ENCODE measurements at places on chromosomes 4 and X.

GRCh38 chr4:17173300-17173699, 274.9 kb upstream of the LDB2 start:
- no peak for DNase-seq
- no peak overlapping the region for H3K4me3 ChIP-seq
- peaks cover 5% of the 10 kb centered on the region for H3K4me1 ChIP-seq

- H3K36me3 ChIP-seq, result peaks cover 20% of the 10 kb centered on the region
- no peaks in the 10 kb centered on the region for H3K27me3 ChIP-seq
- no peak overlapping the region for H3K27ac ChIP-seq
- H3K4me3 ChIP-seq, result no peak overlapping the region
- no peak for DNase-seq
Measured at GRCh38 chrX:132207996-132208395, 11.3 kb downstream of the RAP2C start.

- no peak overlapping the region for H3K4me3 ChIP-seq
- H3K27ac ChIP-seq, result no peak overlapping the region
- H3K4me1 ChIP-seq, result no peaks in the 10 kb centered on the region
- DNase-seq, result no peak
- H3K36me3 ChIP-seq, result no peaks in the 10 kb centered on the region
Measured at GRCh38 chr4:161442921-161443320, 720.9 kb downstream of the FSTL5 start.

DNA sequence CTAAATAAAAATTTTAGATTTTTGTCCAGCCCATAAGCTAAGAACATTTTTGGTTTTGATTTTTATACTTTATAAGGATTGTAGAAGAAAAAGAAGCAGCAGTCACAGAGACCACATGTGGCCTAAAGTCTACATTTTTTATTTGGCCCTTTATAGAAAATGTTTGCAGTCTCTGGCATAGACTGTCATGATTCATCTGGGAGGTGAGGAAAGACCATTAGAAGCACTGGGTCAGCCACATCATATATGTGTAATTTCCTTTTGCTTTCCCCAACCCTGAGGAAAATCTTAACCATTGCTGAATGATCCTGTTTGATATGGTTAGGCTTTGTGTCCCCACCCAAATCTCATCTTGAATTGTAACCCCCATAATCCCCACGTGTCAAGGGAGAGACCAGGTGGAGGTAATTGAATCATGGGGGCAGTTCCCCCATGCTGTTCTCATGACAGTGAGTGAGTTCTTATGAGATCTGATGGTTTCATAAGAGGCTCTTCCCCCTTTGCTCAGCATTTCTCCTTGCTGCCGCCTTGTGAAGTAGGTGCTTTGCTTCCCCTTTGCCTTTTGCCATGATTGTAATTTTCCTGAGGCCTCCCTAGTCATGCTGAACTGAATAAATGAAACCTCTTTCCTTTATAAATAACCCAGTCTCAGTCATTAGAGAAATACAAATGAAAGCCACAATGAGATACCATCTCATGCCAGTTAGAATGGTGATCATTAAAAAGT, 12.1 kb upstream of the COPS4 start:
- no peak overlapping the region for H3K4me3 ChIP-seq
- no peaks in the 10 kb centered on the region for H3K4me1 ChIP-seq
- H3K27me3 ChIP-seq, result no peaks in the 10 kb centered on the region
- no peak overlapping the region for H3K27ac ChIP-seq
- DNase-seq, result no peak

DNA sequence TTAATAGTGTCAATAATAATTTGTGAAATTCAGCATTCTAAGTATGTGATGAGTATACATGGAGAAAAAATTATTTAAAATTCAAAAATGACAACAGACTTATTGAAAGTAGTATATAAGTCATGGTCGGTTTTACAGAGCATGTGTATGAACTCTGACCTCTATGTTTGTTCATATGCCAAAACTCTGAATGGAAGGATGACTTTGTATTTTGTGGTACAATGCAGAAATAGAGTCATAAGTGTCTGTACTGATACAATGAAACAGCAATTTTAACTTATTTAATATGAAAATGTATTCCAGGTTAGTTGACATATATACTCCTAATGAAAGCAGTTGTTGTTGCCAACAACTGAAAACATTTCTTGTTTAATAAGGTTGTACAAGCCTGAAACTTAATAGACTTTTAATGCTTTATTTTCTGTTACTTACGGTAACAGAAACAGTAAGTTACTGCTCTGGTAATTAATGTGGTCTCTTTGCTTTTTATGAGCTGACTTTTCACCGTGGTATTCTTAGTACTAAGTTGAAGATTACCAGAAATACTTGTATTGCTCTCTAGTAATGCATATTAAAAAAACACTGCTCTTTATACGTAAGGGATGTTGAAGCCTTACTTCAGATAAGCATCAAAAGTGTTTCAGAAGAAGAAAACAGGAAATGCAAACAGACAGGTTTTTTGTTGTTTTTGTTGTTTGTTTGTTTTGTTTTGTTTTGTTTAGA, 1.9 kb downstream of the UBE2K start:
- no peaks in the 10 kb centered on the region for H3K27me3 ChIP-seq
- no peak for DNase-seq
- H3K36me3 ChIP-seq, result peaks cover 9% of the 10 kb centered on the region
- H3K4me3 ChIP-seq, result peak overlapping the region; percentile 92
